ENCODE measurements at places on chromosomes 5 and 9. TPM values are rescaled to one million over a fixed set of nuclear protein-coding genes. Genes with fewer than 3 reads are reported as not detected.

GRCh38 chr9:100445161-100445902 lies 18.4 kb downstream of the MSANTD3 start:
- DNase-seq: no peak

DNA sequence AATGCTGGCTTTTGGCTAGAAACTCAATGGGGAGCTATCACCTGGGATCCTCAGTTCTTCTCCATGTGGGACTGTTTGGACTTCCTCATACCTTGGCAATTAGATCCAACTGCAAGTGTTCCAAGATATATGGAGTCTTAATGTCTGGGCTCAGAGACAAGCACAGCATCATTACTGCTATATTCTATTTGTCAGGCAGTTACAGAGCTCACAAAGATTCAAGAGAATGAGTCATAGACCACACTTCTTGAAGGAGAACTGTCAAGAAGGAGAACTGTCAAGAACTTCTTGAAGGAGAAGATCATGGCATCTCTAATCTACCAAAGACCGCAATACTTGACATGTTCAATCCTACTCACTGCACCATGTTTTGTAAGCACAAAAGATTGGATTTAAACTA lies 106.8 kb upstream of the NREP start:
- DNase-seq: no peak

Gene FBP2
- total RNA-seq: not detected

Gene FGF10
- total RNA-seq: 4.4 TPM

GRCh38 chr9:136782452-136782851 lies 8.7 kb upstream of the TMEM141 start:
- DNase-seq: no peak

DNA sequence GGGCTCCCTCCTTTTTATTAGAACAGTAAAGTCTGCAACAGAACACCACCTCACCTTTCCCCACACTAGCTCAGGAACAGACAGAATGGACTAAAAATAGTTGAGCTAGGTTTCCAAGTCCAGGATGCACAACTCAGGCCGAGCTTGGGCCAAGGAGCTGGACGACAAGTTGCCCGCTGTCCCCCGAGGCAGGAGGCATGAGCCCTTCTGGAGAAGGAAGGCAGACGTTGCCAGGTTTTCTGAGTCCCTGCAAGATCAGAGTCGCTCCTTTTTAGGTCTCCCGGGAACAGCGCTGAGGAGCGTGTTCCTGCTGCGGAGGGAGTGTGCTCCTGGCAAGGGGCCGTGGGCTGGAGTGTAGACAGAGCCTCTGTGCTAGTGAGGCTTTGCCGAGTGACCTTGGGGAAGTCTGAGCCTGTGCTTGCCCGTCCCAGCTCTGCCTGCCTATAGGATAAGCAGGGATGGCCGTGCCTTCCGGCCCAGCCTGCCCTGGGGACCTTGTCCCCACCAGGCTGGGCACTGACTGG lies 121.6 kb downstream of the WNK2 start:
- no peak for DNase-seq

Gene COL23A1
- 0.43 TPM for total RNA-seq

DNA sequence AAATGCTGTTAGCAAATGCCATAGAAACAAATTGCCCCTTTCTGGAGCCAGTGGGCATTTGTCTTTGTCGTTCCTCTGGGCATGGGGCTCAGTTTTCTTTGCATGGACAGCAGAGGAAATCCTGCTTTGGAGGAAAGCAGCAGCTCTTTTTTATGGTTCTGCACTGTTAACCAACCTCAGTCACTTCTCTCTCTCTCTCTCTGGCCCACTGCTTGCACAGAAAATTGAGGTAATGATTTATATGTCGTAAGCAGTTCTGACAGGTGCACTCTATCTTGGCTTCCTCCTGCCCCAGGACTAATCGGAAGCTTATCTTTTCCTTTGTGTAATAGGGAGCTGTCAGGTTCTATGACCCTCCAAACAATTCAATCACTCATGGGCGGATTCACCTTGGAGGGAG lies 159.6 kb upstream of the GPR151 start:
- no peak for DNase-seq

- DNase-seq: no peak
Observed at GRCh38 chr5:180283026-180283615, 8.8 kb downstream of the MAPK9 start.

DNA sequence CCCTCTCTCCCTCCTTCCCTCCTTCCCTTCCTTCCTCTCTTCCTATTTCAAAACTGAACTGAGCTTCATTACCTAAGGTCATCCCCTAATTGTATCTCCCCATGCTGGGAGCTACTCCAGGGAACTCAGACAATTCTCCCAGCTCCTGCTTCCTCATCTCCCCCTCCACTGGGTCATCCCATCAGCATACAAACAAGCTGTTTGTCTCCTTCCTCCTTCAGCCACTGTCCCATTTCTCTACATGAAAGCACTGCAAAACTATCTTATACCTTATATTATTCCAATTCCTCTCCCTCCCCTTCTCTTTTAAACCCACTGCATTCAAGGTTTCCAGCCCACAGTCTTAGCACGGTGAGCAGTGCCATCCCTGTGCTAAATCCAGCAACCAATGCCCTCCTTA lies 262.4 kb downstream of the AGTPBP1 start:
- DNase-seq: no peak

GRCh38 chr5:150077060-150077459 lies 9.3 kb downstream of the CSF1R start:
- no peak for DNase-seq

Gene TMEM252
- not detected for total RNA-seq

DNA sequence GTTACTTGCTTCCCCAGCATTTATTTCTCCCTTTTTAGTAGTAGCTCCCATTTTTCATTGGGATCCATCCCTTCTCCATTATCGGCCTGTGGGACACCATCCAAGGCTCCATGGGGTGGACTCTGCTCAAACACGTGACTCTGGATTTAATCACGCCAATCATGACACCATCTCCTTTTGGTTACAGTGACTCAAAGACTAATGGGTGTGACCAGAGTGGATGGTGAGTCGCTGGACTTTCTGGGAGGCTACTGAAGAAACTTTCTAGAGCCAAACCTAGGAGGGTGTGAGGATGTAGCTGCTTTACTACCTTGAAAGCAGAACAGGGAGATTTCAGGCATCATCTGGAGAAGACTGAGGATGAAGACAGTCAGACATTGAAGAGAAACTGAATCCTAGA lies 93.1 kb downstream of the PJA2 start:
- no peak for DNase-seq

GRCh38 chr5:149863830-149864229 lies 80.8 kb downstream of the PDE6A start:
- no peak for DNase-seq

Gene GBGT1
- total RNA-seq: 8.6 TPM

Gene CYSRT1
- not detected for total RNA-seq

Gene TRAF2
- 28.2 TPM for total RNA-seq

DNA sequence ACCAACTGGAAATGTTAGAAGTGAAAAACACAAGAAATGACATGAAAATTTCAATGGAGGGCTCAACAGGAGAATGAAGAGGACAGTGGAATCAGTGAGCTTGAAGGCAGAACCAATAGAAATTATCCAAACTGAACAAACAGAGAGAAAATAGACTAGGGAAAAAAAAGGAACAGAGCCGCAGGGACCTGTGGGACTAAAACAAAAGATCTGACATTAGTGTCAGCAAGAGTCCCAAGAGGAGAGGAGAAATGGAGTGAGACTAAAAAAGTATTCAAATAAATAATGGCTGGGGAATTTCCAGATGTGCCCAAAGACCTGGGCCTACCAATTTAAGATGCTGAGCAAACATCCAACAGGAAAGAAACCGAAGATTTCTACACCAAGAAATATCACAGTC lies 175.0 kb upstream of the PHYKPL start:
- DNase-seq: no peak

DNA sequence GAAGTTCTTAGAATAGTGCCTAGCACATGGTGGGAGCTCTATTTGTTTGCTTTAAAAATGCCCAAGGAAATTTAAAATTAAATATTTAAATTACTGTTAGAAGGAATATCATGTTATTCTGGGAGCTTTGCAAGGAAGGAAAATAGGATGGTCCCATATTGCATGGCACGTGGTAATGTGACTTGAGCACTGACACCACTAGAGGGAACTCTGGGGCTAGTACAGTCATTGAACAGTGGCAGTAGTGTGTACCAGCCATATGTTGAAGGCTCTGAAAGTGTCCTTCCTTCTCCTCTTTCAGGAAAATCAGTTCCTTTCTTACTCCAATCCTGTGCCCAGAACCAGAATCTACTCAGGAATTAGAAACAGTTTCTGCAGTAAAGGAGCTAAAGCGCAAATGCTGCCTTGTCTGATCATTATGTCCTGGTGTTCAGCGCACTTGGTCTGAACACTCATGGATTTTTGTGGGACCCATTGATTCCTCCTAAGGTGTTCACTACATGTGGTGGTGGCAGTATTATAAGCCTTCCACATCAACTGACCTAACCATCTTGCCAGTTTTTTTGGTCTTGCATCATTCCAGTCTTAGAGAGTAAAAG lies 54.1 kb downstream of the GDA start:
- no peak for DNase-seq

DNA sequence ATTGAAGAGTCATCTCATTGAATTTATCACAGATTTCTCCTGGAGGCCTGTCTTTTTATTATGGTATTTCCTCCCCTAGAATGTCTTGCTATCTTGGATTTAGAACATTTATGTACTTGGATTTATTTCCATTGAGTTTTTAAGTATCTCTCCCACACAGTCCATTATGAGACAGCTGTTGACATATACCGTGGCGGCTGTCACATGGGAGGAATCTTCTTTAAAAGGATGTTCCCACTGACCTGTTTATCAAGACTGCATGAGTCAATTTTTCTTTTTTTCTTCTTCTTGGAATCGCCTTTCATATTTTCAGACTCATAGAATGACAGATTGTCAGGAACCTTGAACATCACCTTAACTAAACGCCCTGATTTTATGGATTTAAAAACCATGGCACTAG lies 2.9 kb upstream of the CAVIN4 start:
- DNase-seq: no peak

Gene RASGEF1C
- total RNA-seq: 1.9 TPM

GRCh38 chr5:156479849-156480248 lies 152.9 kb downstream of the SGCD start:
- DNase-seq: no peak

DNA sequence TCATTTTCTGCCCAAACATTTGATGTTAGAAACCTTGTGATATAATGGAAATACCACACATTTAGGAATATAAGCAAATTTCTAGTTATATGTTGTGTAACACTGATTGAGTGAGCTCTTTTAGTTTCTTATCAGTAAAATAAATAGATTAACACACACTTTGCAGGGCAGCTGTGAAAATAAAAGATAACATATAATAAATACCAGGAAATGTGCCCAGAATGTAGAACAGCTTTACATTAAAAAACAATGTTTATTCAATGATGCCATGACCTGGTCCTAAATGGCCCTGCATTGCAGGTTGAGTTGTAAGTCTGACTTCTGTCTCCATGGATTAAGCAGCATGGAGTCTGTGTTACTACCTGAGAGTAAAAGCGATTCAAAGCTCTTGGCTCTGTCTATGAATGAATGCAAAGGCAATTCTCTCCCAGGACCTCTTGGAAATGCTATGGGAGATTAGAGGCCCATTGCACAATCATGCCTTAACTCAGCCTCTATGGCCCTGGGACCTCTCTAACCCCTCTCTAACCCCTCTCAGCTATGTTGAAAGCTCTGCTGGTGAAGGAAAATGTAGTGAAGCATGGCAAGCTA lies 296.0 kb upstream of the ACTBL2 start:
- no peak for DNase-seq

- DNase-seq: no peak
Observed at GRCh38 chr9:33946779-33947535, 101.7 kb downstream of the UBAP2 start.

- DNase-seq: no peak
Observed at GRCh38 chr5:8676695-8677094, 807.7 kb downstream of the MTRR start.

DNA sequence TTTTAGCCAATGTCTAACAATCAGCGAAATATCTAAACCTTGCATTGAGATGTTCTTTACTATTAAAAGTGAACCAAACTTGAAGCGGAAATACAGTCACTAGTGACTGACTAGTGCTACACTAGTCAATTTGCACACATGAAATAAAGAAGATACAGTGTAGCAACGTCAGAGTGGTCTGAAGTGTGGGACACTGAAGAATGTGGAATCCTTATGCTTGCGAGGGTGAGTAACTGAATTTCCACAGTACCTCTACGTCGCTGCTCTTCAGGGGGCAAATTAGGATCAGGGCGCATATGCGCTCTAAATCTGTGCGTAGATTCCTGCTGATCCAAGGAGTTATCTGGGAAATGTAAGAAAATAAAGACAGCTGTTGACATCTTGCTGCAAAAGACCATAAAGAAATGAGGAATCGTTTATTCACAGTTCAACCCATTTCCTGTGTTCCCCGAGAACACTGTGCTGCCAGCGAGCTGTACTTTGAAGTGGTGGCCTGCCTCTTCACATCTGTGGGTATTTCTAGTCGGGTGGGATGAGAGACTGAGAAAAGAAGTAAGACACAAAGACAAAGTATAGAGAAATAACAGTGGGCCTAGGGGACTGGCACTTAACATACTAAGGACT lies 39.8 kb upstream of the FLT4 start:
- DNase-seq: no peak

GRCh38 chr5:124920909-124921666 lies 174.6 kb upstream of the ZNF608 start:
- DNase-seq: no peak

Gene GGTA1
- total RNA-seq: 1.7 TPM

DNA sequence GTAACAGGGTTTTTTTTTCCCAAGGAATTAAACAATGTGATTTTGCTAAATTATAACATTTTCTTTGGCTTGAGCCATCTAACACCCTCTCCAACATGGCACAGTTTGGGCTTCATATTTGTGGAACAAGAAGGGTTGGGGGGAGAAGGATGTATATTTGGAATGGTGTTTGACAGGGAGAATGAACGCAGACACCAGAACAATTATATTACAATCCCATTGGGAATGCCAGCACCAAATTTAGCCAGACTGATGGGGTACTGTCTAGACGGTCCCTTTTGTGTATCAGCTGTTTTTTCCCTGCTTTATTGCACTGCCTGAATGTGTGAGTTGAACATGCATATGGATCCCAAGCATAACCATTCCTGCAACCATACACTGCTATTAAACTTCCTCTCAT lies 130.9 kb upstream of the TMEM161B start:
- DNase-seq: no peak
